ENCODE measurements at places on chromosomes 5 and 9.

GRCh38 chr5:32734827-32735378 lies 23.8 kb downstream of the NPR3 start:
- no peak for DNase-seq

DNA sequence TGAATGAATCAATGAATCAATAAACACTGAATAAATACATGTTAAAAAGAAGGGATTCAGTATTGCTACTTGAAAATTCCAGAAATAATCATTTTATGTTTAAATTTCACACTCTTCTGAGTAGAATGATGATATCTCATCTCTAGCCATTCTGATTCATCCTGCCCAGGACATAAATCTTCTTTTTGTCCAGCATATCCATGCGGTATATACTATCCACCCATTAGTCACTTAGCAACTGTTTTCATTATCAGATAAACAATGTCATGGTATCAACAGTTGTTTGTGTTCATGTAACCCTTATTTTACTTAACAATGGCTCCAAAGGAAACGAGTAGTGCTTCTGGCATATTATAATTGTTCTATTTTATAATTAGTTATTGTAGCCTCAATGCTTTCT lies 432.4 kb upstream of the SMC2 start:
- DNase-seq = no peak

- no peak for DNase-seq
Measured at GRCh38 chr9:89465726-89466308, 32.1 kb downstream of the SEMA4D start.

DNA sequence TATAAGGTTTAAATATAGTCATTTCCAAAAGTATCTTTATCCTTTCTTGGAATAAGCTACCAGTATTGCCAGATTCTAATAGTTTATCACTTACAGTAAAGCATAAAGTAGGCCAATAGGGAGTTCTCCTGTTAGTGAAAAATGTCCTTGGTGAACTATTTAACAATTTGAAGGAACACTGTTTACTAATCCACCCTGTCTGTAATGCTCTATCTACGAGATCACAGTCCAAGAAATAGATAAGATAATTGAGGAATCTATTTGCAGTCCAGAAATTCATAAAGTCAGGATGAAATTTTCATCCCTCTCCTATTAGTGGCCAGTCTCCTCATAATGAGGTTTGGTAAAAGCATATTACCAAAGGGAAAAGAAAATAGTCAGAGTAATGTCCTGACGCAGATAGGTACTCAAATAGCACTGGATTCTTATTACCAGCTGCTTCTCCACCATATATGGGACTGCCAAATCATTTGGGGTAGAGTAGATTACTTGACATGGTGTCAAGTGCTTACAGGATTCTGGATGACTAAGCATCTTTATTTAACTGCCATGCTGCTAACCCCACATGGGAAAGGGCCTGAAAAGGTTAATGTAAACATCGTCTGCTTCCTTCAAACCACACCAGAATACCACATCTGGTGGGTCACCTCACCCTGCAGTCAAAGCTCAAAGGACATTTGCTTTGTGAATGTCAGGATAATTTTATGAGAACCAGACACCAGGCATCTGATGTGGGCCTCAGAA lies 808.1 kb downstream of the EFNA5 start:
- no peak for DNase-seq

GRCh38 chr5:18483451-18483850 lies 849.2 kb downstream of the TAF11L14 start:
- no peak for DNase-seq

DNA sequence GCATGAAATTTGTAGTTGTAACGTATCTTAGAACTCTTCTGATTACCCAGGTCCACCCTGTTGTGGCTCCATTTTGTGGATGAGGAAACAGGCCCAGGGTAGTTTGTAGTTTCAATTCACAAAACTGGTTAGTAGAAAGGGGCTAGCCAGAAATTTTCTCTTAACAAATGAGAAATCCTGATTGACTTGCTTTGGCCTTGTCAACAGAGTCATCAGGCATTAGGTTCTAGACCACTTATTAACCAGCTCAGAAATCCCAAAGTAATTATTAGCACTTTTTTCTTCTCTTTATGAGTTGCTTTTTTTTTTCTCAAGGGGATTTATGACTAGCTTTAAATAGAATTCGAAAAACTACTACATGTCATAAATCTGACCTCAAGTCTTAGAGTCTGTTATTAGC lies 160.2 kb downstream of the SH3GL2 start:
- no peak for DNase-seq

Data from T-helper 17 cell (primary cell).